GM12878 (cell line): ENCODE measurements at places on chromosomes 1 and 21.

- DNase-seq, result no peak
These were observed 269.4 kb downstream of the PTGER3 start for GRCh38 chr1:70778056-70778762.

- no peak for DNase-seq
These were observed 3.4 kb downstream of the OR2T11 start for GRCh38 chr1:248631354-248632008.

- DNase-seq, result no peak
These were observed 2.3 kb upstream of the MSTO1 start for GRCh38 chr1:155607708-155608107.

- DNase-seq, result no peak
These were observed 19.9 kb upstream of the TMEM39B start for GRCh38 chr1:32052887-32053286.

GRCh38 chr1:99544328-99544727, 101.6 kb upstream of the PALMD start:
- DNase-seq, result no peak

DNA sequence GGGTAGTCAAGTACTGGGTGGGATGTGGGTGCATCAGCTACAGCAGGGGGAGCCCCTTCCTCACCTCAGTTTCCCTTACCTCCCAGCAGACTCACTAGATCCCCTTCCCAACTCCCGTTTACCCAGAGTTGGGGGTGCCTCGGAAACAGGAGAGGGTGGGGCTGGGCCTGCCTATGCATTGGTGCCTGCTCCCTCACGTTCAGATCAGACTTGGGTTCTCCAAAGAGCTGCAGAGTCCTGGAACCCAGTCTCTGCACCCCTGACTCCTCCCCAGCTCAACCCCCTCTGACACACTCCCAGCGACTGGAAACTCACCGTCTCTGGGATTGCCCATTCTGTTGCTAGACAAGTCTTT, 6.0 kb downstream of the FOXO6 start:
- DNase-seq, result no peak

GRCh38 chr1:23567629-23567995, 8.3 kb upstream of the ID3 start:
- DNase-seq, result no peak

GRCh38 chr1:3221112-3222041, 152.4 kb downstream of the PRDM16 start:
- DNase-seq, result no peak

- no peak for DNase-seq
These were observed 6.5 kb downstream of the KRTCAP2 start for GRCh38 chr1:155166471-155167165.

- peak; percentile 60 for DNase-seq
These were observed 172.7 kb upstream of the ZP4 start for GRCh38 chr1:238063454-238063853.

DNA sequence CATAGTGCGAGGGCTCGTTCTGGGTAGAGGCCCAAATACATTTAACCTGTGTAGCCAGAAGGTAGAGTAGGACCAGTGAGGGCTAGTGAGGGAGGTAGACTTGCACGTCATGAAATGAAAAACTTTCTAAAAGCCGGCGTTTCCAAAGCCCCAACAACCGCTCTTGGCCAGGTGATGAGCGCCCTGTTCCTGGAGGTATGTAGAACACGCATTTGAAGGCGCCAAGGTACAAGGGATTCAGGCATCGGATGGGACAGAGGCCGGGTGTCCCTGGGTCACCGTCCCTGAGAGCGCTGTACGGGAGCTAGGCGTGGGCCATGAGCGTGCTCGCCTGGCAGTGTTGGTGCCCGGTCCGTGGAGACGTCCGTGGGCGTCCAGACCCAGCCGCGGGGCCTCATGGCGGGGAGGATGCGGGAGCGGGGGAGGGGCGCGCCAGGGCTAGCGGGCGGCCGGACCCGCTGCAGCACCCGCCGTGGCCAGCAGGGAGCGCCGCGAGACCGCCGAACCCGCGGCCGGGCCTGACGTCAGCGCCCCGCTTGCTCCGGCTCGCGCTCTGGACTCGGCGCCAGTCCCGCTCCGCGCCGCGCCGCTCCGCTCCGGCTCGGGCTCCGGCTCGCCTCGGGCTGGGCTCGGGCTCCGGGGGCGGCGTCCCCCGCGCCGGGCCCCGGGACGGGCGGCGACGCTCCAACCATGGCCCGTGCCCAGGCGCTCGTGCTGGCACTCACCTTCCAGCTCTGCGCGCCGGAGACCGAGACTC, at the start of gene PTPRU:
PTPRU (plus strand) TSS at position 568 of the 757 bp plus-strand sequence; CDS start at position 691, 123 bp downstream.
- DNase-seq, result no peak

GRCh38 chr1:43796111-43796581, 88.8 kb downstream of the ST3GAL3 start:
- no peak for DNase-seq

DNA sequence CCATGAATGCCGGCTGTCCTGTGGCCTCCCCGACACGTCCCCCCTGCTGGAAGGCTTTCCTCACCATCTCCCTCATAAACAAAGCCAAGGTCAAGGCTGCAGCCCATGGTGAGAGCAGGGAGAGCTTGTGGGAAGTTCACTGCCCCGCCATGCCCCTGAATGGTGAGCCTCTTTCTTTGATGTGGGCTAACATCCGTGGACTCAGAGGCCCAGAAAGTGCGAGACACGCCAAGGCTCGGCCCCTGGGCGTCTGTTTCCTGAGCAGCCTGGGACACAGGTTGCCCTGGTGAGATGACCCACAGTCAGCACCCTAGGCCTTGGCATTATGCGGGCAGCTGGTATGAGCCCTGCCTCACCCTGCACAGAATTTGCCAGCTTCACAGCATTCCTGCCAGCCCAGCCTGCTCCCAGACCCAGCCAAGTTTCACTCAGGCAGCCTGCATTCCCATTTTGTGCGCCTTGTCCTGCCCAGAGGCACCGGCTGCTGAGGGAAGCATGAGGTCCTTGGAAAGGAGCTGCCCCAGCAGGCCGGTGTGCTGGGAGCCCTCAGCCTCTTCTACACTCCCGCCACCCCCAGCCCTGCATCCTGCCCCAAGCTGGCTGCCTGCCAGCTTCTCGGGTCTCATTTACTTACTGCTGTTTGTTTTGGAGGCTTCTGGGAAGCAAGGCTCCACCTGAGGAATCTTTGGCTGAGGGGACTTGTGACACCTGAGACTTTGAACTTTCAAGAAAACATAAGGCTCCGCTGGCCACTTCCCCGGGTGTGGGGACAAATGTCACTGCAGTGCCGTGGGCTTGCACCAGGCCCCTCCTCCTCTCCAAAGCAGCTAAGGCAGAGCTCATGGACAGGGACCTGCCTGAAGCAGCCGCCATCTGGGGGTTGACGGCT, 31.9 kb downstream of the NEK2 start:
- no peak for DNase-seq

- DNase-seq, result no peak
These were observed 860.8 kb upstream of the B3GALT2 start for GRCh38 chr1:194047206-194047605.

- DNase-seq, result no peak
These were observed 486.7 kb downstream of the OMA1 start for GRCh38 chr1:58059789-58060188.

GRCh38 chr1:173212952-173213491, 5.9 kb upstream of the TNFSF4 start:
- DNase-seq, result peak; percentile 90

DNA sequence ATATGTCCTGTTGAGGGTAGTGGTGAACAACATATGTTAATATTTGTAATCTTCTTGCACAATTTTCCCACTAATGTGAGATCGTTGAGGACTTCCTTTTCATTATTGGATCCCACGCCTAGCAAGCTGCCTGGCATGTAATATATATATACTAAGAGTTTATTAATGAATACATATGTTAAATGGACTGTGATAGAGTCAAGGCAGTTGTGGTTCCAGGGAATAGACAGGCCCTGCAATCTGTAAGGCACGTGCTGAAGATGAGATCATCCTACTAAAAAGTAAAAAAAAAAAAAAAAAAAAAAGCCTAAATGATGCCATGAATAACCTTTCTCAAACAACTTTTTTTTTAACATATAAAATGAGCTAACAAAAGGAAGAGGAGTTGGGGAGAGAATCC, 28.9 kb downstream of the PLPPR5 start:
- DNase-seq, result no peak

DNA sequence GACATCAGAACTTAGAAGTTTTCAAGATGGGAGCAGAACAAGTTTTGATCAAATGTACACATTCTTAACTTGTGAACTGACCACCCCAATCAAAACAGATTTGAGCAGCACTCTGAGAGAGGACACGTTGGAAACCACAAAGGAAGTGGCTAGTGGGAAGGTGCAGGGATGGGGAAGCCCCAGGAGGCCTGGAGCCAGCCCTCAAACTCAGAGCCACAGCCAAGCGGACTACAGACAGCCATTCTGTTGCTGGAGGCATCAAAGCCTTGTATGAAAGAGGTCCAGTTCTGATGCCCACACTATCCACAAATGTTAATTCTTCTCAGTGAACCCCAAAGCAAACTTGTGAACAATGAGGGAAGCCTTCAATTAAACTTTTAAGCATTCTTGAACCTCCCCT, 143.6 kb upstream of the RAB4A start:
- DNase-seq, result no peak

GRCh38 chr21:31265366-31266013, 78.6 kb downstream of the TIAM1 start:
- DNase-seq, result no peak

DNA sequence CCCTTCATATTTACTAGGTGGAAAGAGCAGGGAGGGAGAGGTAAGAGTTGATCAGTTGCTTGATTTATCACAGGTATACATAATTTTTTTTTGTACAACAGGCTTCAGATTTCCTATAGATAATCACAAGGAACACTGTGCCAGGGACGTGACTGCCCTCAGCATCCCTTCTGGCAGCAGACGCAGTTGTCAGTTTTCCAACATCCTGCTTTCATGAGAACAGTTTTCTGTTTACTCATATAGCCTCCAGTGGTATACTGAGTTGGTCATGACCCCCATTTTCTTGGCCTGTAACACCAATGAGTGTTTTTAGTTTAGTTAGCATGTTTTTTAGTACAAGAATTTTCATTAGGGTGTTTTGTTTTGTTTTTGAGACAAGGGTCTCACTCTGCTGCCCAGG, 37.9 kb upstream of the PTPRF start:
- no peak for DNase-seq

GRCh38 chr1:19273106-19273843, 15.3 kb downstream of the AKR7A3 start:
- DNase-seq, result no peak

GRCh38 chr21:20603236-20603635, 395.0 kb upstream of the NCAM2 start:
- no peak for DNase-seq

- no peak for DNase-seq
These were observed 22.0 kb upstream of the UHMK1 start for GRCh38 chr1:162475539-162476185.

GRCh38 chr1:15028102-15028501, 125.4 kb upstream of the TMEM51 start:
- DNase-seq, result no peak

DNA sequence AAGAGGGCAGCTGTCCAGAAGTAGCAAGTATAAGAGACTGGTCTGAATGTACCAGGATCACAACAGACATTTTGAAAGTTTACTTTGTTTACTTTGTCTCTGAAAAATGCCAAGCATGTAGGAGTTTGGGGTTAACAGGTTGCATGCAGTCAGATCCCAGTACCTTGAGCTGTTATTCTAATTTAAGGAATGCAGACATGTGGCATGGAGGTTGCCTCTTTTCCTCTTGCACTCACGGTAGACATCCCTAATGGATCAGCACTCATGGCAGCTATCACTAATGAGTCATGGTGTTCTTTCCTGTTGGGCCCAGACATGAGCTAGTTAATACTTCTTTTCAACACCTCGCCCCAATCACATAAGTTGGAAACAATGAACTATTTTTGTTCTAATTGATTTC, 67.3 kb downstream of the GADD45A start:
- DNase-seq, result no peak

DNA sequence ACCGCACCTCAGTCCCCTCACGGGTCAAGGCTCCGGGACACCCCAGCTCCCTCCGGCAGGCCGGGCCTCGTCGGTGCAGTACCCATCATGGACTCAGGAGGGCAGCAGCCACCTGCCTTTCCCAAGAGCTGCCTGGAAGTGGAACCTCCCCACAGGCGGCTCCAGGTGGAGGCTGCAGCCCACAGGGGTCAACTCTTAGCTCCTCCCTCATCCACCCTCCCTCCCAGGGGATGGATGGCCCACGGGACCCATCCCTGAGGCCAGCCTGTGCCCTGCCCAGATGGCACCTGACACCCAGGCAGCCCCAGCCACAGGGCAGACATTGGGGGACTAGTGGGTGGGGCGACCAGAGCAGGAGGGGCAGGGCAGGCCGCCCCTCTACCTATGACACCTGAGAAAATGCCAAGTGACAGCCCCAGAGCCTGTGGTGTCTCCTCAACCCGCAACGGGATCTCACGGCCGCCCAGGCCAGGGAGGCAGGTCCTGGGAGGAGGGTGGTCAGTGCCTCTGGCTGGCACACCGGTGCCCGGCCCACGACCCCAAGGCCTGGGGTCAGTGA, 1.2 kb upstream of the ARHGEF16 start:
- DNase-seq, result peak; percentile 1

GRCh38 chr1:236059011-236059410, 5.9 kb downstream of the NID1 start:
- DNase-seq, result no peak

DNA sequence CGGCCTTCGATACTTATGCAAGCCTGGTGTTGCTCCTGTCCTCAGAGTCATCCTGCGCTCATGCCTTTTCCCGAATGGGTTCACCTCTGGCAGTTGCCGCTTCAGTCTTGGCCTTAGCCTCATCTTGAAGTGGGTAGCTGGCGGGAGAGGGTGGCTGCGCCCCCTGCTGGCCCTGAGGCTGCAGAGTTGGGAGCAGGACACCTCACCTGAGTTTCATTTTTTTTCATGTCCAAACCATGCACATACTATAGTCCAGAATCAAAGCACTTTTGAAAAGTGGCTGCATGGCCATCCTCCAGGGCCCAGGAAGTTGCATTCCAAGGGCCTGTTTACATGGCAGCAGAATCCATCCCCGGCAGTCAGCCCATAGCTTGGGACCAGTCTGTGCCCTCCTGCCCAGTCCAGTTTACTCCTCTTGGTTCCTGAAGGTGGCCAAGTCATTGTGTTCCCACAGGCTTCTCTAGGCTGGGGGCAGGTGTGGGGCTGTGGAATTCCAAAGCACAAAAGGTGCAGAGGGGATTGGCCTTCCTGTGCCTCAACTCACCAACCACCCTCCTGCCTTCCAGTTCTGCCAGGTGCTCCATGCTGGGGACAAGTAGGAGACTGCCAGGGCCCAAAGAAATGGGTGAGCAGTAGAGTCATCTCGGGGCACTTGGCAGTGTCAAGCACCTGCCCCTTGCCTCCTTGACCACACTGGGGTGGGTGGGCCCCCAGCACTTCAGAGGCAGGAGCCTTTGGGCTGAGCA, 44.0 kb downstream of the YARS1 start:
- DNase-seq, result peak; percentile 20
